Activated naive CD8-positive, alpha-beta T cell treated with anti-CD3 and anti-CD28 coated beads for 36 hours (primary cell): ENCODE measurements at places on chromosomes 1 and 21.

DNA sequence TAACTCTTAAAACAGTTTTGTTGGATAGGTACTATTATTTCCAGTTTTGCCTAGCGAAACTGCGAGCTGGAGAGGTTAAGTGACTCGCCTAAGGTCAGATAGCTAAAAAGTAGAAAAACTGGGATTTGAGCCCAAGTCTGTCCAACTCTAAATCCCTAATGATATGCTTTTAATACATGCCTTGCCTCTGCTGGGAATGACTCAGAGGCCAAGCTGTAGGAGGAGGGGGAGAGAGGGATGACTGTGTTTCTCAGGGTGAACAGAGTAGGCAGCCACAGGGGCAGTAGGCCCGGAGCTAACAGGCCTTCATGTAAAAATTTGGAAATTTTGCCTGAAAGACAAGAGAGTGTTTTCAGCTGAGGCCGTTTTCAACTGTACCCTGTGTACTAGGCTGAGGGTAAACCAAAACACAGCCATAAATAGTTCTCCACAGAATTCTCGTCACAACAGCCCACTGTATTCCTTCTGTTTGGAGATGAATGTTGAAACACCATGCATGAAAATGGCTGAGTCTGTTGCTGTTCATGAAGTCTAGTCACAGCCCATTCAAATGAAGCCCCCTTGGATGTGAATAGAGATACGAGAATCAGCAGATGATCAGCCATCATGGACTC, 107.5 kb upstream of the HOOK1 start:
- H3K4me3 ChIP-seq = no peak overlapping the region
- H3K27me3 ChIP-seq = no peaks in the 10 kb centered on the region
- no peak for DNase-seq
- H3K36me3 ChIP-seq = peaks cover 8% of the 10 kb centered on the region

DNA sequence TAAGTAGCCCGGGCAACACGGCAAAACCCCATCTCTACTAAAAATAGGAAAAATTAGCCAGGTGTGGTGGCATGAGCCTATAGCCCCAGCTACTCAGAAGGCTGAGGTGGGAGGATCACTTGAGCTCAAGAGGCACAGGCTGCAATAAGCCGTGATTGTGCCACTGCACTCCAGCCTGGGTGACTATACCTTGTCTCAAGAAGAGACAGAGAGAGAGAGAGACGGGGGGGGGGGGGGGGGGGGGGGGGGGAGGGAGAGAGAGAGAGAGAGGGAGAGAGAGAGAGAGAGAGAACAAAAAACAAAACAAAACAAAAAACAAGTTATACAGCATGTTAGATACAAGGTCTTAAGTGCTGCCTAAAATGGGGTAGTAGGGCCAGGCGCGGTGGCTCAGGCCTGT, 77.8 kb upstream of the ZNF281 start:
- H3K27me3 ChIP-seq = peaks cover 17% of the 10 kb centered on the region
- no peak overlapping the region for H3K4me3 ChIP-seq
- H3K27ac ChIP-seq = no peak overlapping the region
- DNase-seq = no peak

DNA sequence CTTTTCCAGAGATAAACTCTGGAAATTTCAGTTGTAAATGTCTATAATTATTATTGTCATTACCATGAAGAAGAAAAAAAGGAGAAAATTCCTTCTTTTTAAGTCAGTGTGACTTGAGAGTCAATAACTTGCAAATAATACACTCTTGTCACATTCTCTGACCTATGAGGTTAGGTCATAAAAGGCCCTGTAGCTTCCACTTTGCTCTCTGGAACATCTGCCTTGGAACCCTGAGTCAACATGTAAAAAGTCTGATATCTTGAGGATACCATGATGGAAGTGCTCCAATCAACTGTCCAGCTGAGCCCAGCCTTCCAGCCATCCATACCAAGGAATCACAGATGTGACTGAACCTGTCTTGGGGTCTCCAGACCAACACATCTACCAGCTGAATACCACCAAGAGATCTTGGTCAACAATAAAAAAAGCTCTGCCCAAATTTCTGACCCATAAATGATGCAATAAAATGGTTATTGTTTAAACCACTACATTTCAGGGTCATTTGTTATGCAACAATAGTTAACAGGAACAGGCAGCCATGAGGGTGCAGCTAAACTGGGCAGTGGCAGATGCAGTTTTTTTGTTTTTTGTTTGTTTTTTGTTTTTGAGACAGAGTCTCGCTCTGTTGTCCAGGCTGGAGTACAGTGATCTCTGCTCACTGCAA, 10.3 kb downstream of the DMRTA2 start:
- H3K4me3 ChIP-seq = no peak overlapping the region
- H3K27ac ChIP-seq = no peak overlapping the region
- H3K27me3 ChIP-seq = peaks cover 73% of the 10 kb centered on the region
- H3K36me3 ChIP-seq = no peaks in the 10 kb centered on the region

DNA sequence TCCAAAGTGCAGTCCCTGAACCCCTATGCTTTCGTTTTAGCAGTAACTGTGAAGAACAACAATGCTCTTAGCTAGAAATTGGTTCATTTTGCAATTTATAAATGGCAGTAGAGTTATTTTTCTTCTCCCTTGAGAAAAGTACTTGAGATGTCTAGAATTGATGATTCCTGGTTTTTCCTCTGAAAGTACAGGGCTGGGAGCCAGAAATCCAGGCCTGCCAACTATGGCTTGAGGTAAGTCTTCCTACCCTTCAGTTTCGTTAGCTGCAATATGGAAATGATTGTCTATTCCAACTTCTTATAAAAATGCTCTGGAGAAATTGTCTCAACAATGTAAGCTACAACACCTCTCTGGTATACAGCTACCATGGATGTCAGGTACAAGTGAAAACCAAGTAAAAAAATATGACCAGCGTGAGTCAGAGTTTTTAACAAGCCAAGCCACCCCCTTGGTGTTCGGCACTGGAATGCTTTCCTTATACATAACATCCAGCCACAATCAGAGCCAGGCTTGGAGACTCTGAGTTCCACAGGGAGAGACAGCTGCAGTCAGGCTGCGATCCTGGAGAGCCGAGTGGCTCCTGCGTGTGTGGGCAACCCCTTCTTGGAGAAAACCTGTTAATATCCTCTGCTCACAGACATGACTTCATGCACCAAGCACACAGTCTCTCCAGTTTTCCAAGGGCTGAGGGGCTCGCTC, 22.0 kb downstream of the TSPAN2 start:
- peaks cover 54% of the 10 kb centered on the region for H3K4me1 ChIP-seq
- H3K36me3 ChIP-seq = peaks cover 1% of the 10 kb centered on the region
- H3K4me3 ChIP-seq = no peak overlapping the region

DNA sequence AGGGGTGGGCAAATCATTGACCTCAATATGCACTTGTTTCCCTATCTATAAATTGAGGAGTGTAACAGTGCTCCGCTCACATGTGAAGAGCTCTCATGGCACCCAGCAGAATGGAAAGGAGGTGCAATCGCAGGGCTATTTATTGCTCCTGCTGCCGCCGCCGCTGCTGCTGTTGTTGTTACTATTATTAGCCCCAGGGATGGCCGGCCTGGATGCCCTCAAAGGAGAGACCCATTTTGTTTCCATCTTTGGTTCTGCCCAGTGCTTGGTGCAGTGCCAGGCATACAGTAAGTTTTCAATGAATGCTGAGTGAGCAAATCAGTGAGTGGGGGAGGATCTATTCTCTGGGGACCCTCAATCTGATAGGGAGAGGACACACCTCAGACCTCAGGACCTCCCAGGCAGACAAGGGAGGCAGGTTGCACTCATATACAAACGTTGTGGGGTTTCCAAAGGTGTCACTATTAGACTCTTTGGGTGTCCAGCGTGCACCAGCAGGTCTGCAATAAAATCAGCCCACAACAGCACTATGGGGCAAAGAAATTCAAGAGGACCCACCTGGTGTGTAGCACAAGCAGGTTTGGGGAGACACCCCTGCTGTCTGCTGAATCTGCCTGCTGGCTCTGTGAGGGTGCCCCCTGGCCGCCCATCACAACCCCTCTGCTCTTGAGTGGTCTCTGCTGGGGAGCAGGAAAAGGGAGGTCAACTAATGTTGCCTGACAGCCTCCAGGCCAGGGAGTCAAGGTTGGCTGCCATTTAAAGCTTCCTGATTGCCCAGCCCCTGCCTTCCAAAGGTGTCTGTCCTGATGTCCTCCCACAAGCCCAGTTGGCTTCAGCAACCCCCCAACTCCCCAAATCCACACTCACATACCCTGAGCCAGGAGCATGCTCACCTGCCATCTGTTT, 136.3 kb downstream of the ACTL8 start:
- H3K36me3 ChIP-seq = no peaks in the 10 kb centered on the region
- H3K27ac ChIP-seq = no peak overlapping the region

GRCh38 chr1:18515120-18515667, 34.5 kb downstream of the KLHDC7A start:
- H3K36me3 ChIP-seq = no peaks in the 10 kb centered on the region
- no peak overlapping the region for H3K27ac ChIP-seq
- H3K27me3 ChIP-seq = peaks cover 10% of the 10 kb centered on the region
- no peaks in the 10 kb centered on the region for H3K4me1 ChIP-seq

DNA sequence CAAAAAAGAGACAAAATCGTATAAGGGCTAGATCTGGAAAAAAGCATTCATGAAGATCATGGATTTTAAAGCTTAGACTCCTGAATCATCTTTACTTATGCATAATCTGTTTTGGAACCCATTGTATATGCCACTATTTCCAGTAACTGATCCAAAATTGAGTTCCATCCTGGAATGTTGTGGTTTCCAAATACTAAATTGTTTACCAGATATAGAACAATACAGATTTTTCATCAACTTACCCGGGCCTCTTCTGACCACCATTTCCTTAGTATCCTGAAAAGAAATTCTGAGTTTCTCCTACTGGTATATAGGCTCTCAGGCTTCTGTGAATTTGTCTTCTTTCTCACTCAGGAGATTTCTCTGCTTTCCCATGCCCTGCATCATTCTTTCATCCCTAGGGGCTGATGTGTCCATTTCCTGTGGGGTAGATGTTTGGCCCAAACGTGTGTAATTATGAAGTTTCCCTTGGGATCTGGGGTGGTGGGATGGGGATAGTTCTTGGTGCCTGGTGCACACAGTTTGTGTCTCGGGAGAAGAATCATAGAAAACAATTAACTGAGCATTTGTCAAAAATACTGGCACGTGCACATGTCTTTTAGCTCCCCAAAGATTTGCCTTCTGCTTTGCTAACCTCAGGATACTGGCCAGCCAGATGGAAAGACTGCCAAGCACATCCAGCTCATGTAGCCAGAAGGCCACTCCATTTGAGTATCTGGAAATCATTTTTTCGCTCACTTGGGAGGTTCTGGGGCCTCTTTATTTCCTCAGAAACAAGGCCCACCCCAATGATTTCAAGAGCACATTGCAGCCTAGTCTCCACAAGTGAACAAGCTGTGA, 127.8 kb downstream of the NTMT2 start:
- H3K4me1 ChIP-seq = no peaks in the 10 kb centered on the region
- H3K27ac ChIP-seq = no peak overlapping the region
- H3K27me3 ChIP-seq = peaks cover 40% of the 10 kb centered on the region
- DNase-seq = no peak

- DNase-seq = no peak
- no peaks in the 10 kb centered on the region for H3K4me1 ChIP-seq
- no peaks in the 10 kb centered on the region for H3K36me3 ChIP-seq
- no peak overlapping the region for H3K27ac ChIP-seq
- peaks cover 38% of the 10 kb centered on the region for H3K27me3 ChIP-seq
Observed at GRCh38 chr1:36734356-36734755, 251.6 kb upstream of the CSF3R start.

DNA sequence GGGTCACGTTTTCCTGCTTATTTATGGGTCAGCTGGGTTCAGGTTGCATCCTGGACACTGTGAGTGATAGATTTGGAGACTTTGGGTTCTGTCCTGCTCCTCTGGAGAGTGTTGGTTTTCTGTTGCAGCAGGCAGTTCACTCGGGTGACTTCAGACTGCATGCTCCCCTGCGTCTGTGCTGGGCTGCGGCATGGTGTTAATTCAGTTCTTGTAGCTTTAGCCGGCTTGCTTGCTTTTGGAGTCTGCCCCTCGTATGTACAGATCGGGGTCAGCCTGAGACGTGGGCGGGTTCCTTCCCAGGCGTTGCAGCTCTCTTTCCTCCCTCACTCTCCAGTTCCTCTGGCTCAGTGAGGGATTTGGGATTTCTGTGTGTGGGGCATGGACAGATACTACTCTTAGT, 38.0 kb downstream of the PCNT start:
- H3K27me3 ChIP-seq = no peaks in the 10 kb centered on the region
- peaks cover 2% of the 10 kb centered on the region for H3K4me1 ChIP-seq
- H3K36me3 ChIP-seq = peaks cover 29% of the 10 kb centered on the region
- H3K4me3 ChIP-seq = no peak overlapping the region
- H3K27ac ChIP-seq = no peak overlapping the region

DNA sequence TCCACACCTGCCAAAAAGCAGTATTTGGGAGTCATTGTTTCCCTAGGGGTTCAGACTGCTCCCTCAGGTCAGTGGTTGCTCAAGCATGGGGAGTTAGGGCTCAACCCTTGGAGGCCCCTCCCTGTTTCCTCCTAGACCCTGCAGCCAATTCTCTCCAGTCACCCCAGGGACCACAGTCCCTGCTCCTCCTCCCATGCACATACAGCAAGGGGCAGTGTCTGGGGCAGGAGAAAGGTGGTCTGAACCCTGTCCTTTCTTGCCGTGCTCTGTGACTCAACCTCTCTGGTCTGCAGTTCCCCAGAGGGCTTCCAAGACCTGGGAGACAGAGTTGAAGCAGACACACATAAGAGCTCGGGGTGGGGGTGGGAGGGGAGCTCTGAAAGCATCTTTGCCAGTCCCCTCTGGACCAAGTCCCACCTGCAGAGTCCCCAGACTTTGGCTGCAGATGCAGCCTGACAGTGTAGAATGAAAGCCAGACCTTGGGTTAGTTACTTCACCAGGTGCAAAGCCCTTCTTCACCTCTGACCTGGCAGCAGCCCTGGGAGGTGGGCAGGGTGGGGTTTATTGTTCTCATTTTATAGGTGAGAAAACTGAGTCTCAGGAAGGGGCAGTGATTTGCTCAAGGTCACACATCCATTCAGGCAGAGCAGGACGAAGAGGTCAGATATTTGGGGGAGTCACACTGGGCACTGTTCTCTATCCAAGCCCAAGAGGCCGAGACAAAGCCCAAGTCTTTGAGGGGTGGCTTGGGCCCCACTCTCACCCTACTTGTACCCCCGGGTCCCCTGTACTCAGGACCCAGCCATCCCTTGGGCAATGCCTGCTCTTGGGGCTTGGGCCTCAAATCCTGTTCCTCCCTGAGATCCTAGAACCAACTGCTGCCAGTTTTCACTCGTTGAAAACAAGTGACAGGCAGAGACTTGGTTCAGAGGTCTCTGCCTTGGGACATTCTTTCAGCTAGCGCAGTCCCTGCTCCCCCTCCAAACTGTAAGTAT, 748 bp downstream of the PDZK1IP1 start:
- H3K27ac ChIP-seq = no peak overlapping the region
- no peak for DNase-seq
- H3K4me1 ChIP-seq = peaks cover 2% of the 10 kb centered on the region
- H3K27me3 ChIP-seq = peaks cover 15% of the 10 kb centered on the region

- no peak overlapping the region for H3K4me3 ChIP-seq
- peak; percentile 46 for DNase-seq
- peaks cover 9% of the 10 kb centered on the region for H3K4me1 ChIP-seq
- no peaks in the 10 kb centered on the region for H3K36me3 ChIP-seq
- peaks cover 30% of the 10 kb centered on the region for H3K27me3 ChIP-seq
Observed at GRCh38 chr1:46522184-46522968, 29.1 kb downstream of the KNCN start.
